ENCODE measurements at places on chromosomes 3 and 15.

DNA sequence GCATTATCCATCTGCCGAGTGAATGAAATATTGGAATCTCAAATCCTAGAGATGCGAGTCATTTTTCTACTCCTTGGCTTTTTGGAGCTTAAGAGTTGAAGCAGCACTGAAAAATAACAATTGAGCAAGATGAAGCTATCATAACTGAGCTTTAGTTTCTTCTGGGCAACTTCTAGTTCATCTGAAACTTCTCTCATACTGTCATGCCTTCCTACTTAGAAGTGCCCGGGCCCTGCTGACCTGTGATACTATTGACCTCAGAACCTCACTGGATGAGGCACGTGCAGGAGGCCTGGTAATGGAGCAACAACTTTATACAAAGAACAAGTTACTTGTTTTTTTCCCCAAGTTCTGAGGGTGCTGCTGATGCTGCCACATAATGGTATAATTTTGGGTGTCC is 48.5 kb upstream of the P3H2 start:
- H3K36me3 ChIP-seq = no peaks in the 10 kb centered on the region
- no peak for DNase-seq
- H3K4me3 ChIP-seq = no peak overlapping the region
- no peaks in the 10 kb centered on the region for H3K27me3 ChIP-seq
- peaks cover 15% of the 10 kb centered on the region for H3K4me1 ChIP-seq
- H3K27ac ChIP-seq = peak overlapping the region; percentile 46

DNA sequence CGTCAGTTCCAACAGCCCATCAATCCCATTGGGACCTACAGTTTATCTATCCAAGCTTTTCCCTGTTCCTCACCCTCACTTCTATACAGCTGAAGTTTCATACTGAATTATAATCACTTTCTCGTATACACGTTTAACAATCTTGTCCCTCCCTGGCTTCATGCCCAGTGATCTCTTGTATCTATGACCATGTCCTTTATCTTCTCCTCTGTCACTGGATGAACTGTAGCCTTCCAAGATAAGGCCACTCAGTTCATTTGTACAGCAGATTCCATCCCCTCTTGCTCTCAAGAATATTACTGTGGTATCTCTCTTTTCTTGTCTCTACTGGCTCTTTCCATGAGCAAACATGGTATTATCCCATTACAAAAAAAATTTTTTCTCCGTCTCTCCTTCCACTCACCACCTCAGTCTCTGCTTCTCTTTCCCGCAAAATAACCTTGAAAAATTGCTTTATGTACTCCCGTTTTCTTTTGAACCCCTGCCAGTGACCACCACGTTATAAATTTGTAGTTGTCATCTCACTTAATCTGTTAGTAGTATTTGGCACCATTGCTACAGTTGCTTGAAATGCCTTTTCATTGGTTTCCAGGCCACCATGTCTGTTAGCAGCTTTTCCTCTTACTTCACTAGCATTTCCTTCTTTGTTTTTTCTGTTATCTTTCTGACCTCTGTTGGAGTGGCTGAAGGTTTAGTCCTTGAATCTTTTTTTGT is 9.4 kb downstream of the CTNNB1 start:
- H3K27me3 ChIP-seq = no peaks in the 10 kb centered on the region
- peak overlapping the region; percentile 1 for H3K27ac ChIP-seq
- peaks cover 24% of the 10 kb centered on the region for H3K36me3 ChIP-seq
- H3K4me1 ChIP-seq = peaks cover 85% of the 10 kb centered on the region
- no peak for DNase-seq

DNA sequence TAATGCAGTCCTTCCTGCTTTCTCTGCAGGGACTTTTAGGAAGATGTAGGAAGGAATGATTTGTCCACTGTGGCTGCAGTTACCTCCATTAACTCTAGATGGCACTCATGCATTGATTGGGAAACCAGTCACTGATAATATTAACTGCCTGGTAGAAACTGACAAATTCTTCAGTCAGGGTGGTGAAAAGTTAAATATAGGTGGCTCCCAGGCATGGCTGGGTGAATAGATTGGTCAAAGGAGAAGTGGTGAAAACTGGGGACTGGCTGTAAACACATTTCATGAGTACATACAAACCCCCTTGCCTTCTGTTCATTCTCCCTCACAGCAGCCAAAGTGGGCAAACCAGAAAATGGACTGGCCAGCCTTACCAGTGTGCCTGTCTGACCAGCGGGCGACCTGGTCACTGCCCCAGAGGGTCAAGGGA is 333.4 kb downstream of the THSD4 start:
- no peaks in the 10 kb centered on the region for H3K27me3 ChIP-seq
- DNase-seq = peak; percentile 4
- no peak overlapping the region for H3K4me3 ChIP-seq
- H3K4me1 ChIP-seq = no peaks in the 10 kb centered on the region
- H3K27ac ChIP-seq = no peak overlapping the region

DNA sequence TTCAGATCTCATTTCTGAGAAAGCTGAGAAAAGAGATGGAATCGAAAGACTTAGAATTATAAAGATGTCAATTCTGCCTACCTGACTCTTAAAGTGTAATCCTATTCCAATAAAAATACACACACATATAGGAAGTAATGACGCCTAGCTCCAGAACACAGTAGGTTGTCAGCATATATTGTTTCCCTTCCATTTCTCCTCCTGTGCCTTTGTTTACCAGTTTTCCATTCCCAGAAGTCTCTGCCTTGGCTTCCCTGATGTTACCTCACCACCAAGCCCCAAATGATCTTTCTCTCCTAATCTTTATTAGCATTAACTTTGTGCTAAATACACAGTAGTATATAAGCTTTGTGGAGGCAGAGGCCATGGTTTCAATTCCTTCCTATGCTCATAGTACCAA is 40.0 kb downstream of the TM4SF4 start:
- H3K27me3 ChIP-seq = peaks cover 14% of the 10 kb centered on the region
- H3K4me1 ChIP-seq = peaks cover 6% of the 10 kb centered on the region
- H3K27ac ChIP-seq = no peak overlapping the region
- H3K36me3 ChIP-seq = no peaks in the 10 kb centered on the region

DNA sequence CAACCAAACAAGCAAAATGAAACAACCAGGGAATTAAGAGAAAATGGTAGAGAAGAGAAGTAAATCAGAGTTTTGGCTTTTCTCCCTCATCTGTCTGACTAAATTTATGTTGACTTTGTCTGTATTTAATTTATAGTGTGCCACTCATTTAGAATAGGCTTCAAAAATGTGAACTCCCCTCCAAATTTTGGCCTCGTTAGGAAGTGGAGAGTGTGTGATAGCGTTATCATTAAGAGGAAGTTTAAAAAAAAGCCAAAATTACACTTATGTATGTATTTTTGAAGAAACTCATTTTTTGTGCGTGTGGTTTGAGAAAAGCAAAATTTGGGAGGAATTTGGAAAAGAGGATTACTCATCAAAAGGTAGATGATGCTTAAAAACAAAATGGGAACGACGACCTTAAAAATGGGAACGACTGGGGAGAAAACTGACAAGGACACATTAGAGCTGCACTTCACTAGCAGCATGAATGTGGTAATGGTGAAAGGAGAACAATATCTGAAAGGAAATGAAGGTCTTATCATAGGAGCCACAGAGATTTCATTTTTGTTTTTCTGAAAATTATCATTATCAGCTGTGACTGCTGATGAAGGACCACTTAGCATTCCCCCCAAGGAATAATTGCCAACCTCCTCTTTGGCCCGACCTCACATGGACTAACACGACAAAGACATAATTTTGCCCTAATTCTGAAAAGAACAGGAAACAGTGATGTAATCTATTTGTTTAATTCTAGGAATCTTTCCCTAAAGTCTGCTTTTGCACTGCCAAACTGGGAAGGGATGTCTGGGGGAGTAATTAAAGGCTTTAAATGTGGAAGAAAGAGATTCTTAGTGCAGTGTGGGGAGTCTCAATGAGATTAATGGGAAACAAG is 163.2 kb upstream of the P2RY1 start:
- H3K27ac ChIP-seq = no peak overlapping the region
- DNase-seq = no peak
- H3K36me3 ChIP-seq = no peaks in the 10 kb centered on the region
- H3K4me1 ChIP-seq = peaks cover 7% of the 10 kb centered on the region

- H3K27ac ChIP-seq = no peak overlapping the region
- H3K27me3 ChIP-seq = peaks cover 6% of the 10 kb centered on the region
Measured at GRCh38 chr3:122200661-122201060, 17.2 kb downstream of the CASR start.

GRCh38 chr15:78992416-78993256 is 47.8 kb upstream of the CTSH start:
- H3K36me3 ChIP-seq = no peaks in the 10 kb centered on the region
- no peak for DNase-seq
- peaks cover 4% of the 10 kb centered on the region for H3K27me3 ChIP-seq
- H3K27ac ChIP-seq = peak overlapping the region; percentile 2

GRCh38 chr3:4743371-4743770 is 235.9 kb upstream of the BHLHE40 start:
- no peak for DNase-seq
- H3K27ac ChIP-seq = no peak overlapping the region
- no peaks in the 10 kb centered on the region for H3K27me3 ChIP-seq
- no peak overlapping the region for H3K4me3 ChIP-seq
- H3K4me1 ChIP-seq = peaks cover 50% of the 10 kb centered on the region
